Ascending aorta (tissue), 2 donors: ENCODE measurements at places on chromosomes 12 and 14. TPM values are rescaled to one million over a fixed set of nuclear protein-coding genes. Genes with fewer than 3 reads are reported as not detected.

The TMEM132D gene
- total RNA-seq, result not detected

The ACOT4 gene
- total RNA-seq, result 1.9 TPM

The SLC5A8 gene
- 0.11 TPM for total RNA-seq

The BCL11B gene
- total RNA-seq, result 0.85 TPM

The CNTN1 gene
- total RNA-seq, result 0.75 TPM

The ESR2 gene
- not detected for total RNA-seq

The SERPINA1 gene
- total RNA-seq, result 34.3 TPM

DNA sequence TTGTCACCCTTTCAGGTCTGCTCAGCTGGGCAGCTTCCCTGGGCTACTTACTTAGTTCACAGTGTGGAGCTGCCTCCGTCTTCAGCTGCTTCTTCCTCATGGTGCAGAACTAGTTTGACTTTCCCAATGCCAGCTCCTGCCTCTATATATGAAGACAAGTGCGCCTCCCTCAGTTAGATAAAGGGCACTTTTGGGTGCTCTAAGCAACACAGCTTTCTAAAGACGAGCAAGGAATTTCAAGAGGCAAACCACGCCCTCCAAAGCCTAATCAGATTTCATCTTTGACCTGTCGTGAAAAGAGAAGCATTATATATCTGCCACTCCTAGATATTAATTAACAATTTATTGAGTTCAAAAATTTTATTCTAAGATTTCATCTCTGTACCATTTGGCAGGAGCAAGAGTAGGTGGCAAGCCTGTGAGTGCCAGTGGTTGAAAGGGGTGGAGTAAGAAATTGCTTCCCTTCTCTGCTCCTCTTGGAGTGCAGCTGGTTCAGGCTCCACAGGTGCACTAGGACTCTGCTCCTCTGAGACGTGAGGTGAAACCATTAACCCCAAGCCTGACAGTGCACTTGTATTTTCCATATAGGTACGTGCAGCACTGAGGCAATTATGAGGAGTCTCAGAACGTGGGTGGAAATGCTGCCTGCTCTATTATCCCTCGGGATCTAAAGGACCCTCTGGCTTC is 2.1 kb upstream of the SLC11A2 start:
- H3K36me3 ChIP-seq, result no peaks in the 10 kb centered on the region
- peak; percentile 63 for DNase-seq
- H3K4me3 ChIP-seq, result no peak overlapping the region

GRCh38 chr12:47910486-47910885 is 5.7 kb upstream of the VDR start:
- no peak overlapping the region for H3K4me3 ChIP-seq
- no peaks in the 10 kb centered on the region for H3K27me3 ChIP-seq
- no peak overlapping the region for H3K27ac ChIP-seq

DNA sequence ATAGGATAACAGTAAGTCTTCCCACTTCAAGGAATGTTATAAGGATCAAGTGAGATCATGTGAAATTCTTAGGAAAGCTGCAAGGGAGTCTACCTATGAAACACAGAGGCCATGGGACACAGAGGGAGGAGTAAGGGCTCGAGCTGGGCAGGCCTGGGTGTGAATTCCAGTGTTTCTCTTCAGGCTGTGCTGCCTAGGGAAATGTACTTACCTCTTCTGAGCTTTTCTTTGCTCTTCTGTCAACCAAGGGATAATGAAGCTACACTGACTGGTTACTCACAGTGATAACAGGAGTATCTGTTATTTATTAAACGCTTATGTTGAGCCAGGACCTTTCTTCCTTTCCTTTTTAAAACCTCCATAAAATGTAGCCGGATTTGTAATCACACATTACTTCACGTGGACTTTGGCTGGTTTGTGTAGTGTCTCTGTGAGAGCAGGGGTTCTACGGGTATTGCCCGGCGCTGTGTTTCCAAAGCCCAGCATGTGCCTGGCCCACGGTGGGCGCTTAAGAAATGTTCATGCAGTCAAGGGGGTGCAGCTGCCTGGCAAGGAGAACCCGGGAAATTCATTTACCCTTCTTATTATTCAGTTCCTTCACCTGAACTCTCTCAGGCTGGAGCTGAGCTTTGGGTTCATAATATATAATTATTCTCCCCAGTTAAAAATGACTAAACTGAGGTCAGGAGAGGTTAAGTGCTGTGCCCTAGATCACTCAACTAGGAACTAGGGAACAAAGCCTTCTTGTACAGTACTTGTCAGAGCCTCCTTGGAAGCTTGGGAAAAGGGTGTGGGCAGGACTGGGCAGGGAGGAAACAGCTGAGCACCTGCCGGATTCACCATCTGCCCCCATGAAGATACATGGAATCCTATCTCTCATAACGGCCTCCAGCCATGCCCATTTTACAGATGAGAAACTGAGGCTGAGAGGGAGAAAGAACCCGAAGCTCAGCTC is 214.2 kb downstream of the CACNA1C start:
- peak overlapping the region; percentile 4 for H3K4me3 ChIP-seq
- H3K4me1 ChIP-seq, result peaks cover 60% of the 10 kb centered on the region
- peak overlapping the region; percentile 90 for H3K27ac ChIP-seq
- no peak for DNase-seq

- DNase-seq, result no peak
- H3K27ac ChIP-seq, result no peak overlapping the region
- H3K36me3 ChIP-seq, result no peaks in the 10 kb centered on the region
- no peaks in the 10 kb centered on the region for H3K27me3 ChIP-seq
- no peak overlapping the region for H3K4me3 ChIP-seq
Measured at GRCh38 chr12:28216016-28216415, 25.8 kb downstream of the CCDC91 start.

DNA sequence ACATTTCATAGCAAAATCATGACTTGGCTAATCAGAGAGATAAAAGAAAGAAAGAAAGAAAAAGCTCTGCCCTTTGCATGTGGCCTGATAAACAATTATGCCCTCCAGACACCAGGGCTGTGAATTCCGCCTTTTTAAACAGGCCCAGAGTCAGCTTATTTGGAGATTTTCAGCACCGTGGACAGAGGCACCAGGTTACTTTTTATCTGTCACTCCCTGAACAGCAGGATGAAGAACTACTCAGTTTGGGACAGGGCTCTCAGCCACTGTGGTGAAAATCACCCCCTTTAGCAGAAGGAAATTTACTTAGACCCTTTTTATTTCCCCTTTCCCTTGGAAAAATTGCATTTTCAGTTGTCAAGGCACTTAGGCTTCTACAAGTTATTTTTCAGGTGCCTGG is 359.9 kb downstream of the NRXN3 start:
- H3K27ac ChIP-seq, result no peak overlapping the region
- no peaks in the 10 kb centered on the region for H3K4me1 ChIP-seq
- H3K36me3 ChIP-seq, result no peaks in the 10 kb centered on the region
- no peaks in the 10 kb centered on the region for H3K27me3 ChIP-seq

- no peak for DNase-seq
- H3K27ac ChIP-seq, result no peak overlapping the region
- peaks cover 13% of the 10 kb centered on the region for H3K4me1 ChIP-seq
- no peaks in the 10 kb centered on the region for H3K27me3 ChIP-seq
Measured at GRCh38 chr12:12665194-12665593, 30.8 kb downstream of the GPR19 start.

GRCh38 chr14:103897075-103897947 is 30.9 kb upstream of the TDRD9 start:
- no peaks in the 10 kb centered on the region for H3K36me3 ChIP-seq
- no peak overlapping the region for H3K4me3 ChIP-seq
- DNase-seq, result no peak
- no peak overlapping the region for H3K27ac ChIP-seq
- no peaks in the 10 kb centered on the region for H3K27me3 ChIP-seq
- no peaks in the 10 kb centered on the region for H3K4me1 ChIP-seq

DNA sequence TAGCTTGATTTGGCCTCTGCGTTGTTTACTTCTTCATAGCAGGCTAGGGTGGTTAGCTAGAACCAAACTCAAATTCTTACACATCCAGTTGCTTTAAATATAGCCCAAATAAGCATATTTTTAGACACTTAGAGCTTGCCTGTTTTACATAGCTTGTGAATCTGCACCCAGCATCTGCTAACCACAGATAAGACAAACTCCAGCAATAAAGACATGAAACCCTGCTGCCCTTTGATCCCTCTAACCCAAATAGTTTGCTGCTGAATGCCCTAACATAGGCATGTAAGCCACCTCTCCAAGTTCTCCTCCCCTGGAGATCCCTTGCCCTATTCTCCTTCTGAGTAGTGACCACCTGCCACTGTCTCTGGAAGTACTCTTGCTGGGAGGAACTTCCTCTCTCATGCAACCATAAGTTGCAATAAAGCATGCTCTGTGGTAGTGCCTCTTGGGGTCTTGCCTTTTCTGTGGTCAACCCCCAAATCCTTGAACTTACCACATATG is 185.6 kb downstream of the TMEM117 start:
- no peak for DNase-seq
- H3K27me3 ChIP-seq, result no peaks in the 10 kb centered on the region
- no peak overlapping the region for H3K4me3 ChIP-seq
- no peaks in the 10 kb centered on the region for H3K36me3 ChIP-seq
- H3K27ac ChIP-seq, result no peak overlapping the region

DNA sequence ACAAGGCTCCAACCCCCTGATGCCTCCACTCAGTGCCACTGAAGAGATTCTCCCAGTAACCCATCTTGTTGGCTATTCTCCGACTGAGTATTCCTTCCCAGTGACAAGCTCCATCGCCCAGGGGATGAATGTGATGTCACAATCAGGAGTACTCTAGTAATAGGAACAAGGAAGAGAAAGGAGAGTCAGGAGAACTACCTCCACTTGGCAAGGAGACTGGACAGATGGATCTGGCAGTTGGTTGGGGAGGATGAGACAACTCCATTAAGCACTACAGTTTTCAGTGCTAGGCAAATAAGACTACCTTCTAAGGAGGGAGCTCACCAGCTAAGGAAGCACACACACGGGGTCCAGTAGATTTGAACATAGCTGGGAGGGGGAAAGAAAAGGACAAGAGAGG is 5.3 kb downstream of the RNF41 start:
- H3K27ac ChIP-seq, result no peak overlapping the region
- peaks cover 52% of the 10 kb centered on the region for H3K36me3 ChIP-seq
- H3K27me3 ChIP-seq, result no peaks in the 10 kb centered on the region
- DNase-seq, result no peak
- H3K4me3 ChIP-seq, result no peak overlapping the region

GRCh38 chr14:105486974-105487448 is 325 bp downstream of the CRIP1 start:
- peaks cover 69% of the 10 kb centered on the region for H3K4me1 ChIP-seq
- no peaks in the 10 kb centered on the region for H3K36me3 ChIP-seq
- peak overlapping the region; percentile 99 for H3K27ac ChIP-seq
- H3K27me3 ChIP-seq, result no peaks in the 10 kb centered on the region

- no peak overlapping the region for H3K27ac ChIP-seq
- no peaks in the 10 kb centered on the region for H3K36me3 ChIP-seq
Measured at GRCh38 chr12:116539905-116540482, 19.2 kb upstream of the MAP1LC3B2 start.

- DNase-seq, result no peak
- H3K27ac ChIP-seq, result no peak overlapping the region
- no peaks in the 10 kb centered on the region for H3K27me3 ChIP-seq
- no peaks in the 10 kb centered on the region for H3K4me1 ChIP-seq
Measured at GRCh38 chr12:126708492-126708896, 1558.5 kb upstream of the TMEM132C start.

- H3K27me3 ChIP-seq, result no peaks in the 10 kb centered on the region
- H3K27ac ChIP-seq, result no peak overlapping the region
- peaks cover 4% of the 10 kb centered on the region for H3K4me1 ChIP-seq
- no peak for DNase-seq
- H3K36me3 ChIP-seq, result no peaks in the 10 kb centered on the region
Measured at GRCh38 chr14:39492267-39492666, 60.0 kb upstream of the FBXO33 start.

DNA sequence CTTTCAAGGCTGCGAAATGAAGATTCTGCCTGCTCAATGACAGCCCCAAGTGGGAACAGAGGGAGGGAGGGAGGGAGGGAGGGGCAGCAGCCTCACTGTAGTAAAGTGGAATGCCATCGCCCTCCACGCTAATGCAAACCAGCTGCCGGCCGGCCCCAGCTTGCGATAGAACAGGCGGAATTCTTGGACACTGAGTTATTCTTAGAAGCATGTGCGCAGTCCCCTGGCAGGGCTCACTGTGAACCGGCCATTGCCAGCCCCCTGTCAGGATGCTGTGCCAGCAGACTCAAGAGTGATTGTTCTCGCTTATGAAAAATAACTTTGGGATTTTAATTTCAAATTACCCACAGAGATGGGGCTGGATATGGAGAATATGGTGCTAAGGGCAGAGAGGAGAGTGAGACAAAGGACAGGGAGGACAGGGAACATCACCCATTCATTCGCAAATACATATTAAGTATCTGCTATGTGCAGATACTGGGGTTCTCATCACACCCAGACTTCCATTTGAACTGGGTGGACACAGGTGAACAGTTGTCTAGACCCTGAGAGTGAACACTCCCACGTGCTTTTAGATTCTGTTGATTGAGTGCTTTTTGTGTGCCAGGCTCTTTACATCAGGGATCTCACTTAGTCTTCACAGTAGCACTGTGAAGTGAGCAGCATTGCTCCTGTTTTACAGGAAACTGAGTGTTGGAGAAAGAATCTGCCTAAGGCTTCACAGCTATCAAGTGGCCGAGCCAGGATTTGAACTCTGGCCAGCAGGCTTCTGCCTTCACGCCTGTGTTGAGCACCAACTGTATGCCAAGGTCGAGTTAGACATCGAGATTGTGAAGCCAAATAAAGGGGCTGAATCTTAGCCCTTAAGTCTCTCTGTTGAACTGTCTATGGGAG is 192.9 kb downstream of the C12orf75 start:
- no peaks in the 10 kb centered on the region for H3K4me1 ChIP-seq
- no peaks in the 10 kb centered on the region for H3K27me3 ChIP-seq
- H3K27ac ChIP-seq, result peak overlapping the region; percentile 52
- no peak overlapping the region for H3K4me3 ChIP-seq
- H3K36me3 ChIP-seq, result no peaks in the 10 kb centered on the region

DNA sequence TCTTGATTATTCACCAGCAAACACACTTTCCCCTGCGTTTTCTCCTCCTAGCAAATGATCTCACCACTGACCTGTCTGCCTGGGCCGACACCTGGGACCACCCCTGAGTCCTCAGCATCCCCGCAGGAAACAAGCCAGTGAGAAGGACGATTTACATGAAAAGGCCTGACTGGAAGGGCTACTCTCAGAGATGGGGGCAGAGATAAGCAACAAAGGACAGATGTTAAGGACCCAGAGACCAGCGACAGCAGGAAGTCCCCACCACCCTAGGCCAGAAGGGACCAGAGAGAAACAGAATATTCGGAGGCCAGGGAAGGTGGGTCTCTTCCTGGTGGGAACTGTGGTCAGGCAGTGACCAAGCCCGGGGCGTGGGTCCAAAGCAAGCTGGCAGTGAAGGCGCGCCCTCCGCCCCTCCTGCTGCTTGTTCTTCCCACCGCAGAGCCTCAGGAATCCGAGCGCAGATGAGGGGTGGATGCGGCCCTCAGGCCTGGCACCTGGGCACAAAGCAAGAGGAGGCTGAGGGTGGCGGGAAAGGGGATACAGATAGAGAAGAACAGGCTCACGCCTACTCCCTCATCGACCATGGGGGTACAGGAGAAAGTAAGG is 55.8 kb downstream of the STX2 start:
- no peak for DNase-seq
- peaks cover 15% of the 10 kb centered on the region for H3K36me3 ChIP-seq
- no peak overlapping the region for H3K27ac ChIP-seq
- no peak overlapping the region for H3K4me3 ChIP-seq
- no peaks in the 10 kb centered on the region for H3K27me3 ChIP-seq
- no peaks in the 10 kb centered on the region for H3K4me1 ChIP-seq
